Cardiac muscle cell (in vitro differentiated cells and primary cell): ENCODE measurements at places on chromosomes 11 and 22. TPM values are rescaled to one million over a fixed set of nuclear protein-coding genes. Genes with fewer than 3 reads are reported as not detected.

GRCh38 chr22:36927671-36928070, 14.2 kb downstream of the CSF2RB start:
- no peaks in the 10 kb centered on the region for H3K36me3 ChIP-seq
- no peak for DNase-seq
- H3K27me3 ChIP-seq, result no peaks in the 10 kb centered on the region
- no peaks in the 10 kb centered on the region for H3K4me1 ChIP-seq
- H3K27ac ChIP-seq, result no peak overlapping the region
- H3K4me3 ChIP-seq, result no peak overlapping the region

Gene SLC25A18
- total RNA-seq, result 0.14 and 0.60 TPM in 2 replicates

DNA sequence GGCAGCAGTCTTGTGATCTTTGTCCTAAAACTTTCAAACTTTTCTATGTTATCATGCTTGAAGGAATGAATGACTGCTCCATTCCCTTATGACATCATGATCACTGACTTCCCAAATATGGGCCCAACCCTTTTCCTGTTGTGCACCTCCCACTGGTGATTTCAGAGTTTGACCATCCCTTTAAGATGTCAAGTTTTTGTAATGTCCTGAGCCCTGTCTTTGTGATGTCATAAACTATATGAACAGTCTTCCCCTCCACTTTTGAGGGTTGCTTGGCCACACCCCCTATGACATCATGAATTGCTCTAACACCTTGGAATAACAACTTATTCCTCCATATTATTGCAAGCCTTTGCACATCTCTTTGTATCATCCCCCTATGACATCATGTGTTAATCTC, 16.5 kb upstream of the NUCB2 start:
- H3K27ac ChIP-seq, result no peak overlapping the region
- H3K36me3 ChIP-seq, result no peaks in the 10 kb centered on the region
- no peak for DNase-seq
- no peaks in the 10 kb centered on the region for H3K27me3 ChIP-seq

DNA sequence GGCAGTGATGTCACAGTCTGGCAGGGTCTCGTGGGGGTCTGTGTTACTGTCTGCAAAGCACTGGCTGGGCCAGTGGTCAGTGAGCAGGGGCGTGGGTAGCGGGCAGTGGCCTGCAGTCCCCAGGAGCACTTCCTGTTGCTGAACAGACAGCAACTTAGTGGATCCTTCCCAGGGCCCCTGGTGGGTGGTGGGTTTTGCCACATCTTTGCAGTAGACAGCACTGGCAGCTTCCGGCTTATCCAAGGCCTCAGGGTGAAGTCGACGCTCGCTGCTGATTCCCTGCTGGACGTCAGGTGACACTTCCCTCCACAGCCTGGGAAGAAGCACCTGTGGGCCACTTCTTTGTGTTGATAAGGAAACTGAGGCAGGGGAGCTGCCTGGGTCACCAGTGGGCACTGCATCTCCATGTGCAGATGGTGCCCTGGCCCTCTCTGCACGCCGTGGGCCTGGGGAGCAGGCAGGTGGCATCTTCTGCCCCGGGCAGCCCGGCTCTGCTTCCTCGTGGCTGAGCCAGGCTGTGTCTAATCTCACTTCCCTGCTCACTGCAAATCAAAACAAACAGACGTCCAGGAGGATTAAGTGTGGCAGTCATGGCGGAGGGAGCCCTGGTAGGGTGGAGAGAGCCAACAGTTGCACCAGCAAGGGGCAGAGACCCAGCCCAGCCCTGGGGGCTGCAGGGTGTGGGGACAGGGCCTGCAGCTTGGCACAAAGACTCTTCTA, 79.8 kb downstream of the KCNQ1 start:
- H3K27ac ChIP-seq, result no peak overlapping the region
- no peak for DNase-seq
- no peaks in the 10 kb centered on the region for H3K36me3 ChIP-seq
- H3K4me1 ChIP-seq, result no peaks in the 10 kb centered on the region
- H3K27me3 ChIP-seq, result peaks cover 3% of the 10 kb centered on the region
- no peak overlapping the region for H3K4me3 ChIP-seq

GRCh38 chr22:48849963-48850657, 977.6 kb downstream of the BRD1 start:
- H3K4me1 ChIP-seq, result no peaks in the 10 kb centered on the region
- H3K36me3 ChIP-seq, result no peaks in the 10 kb centered on the region
- DNase-seq, result no peak
- no peak overlapping the region for H3K27ac ChIP-seq
- H3K4me3 ChIP-seq, result no peak overlapping the region

DNA sequence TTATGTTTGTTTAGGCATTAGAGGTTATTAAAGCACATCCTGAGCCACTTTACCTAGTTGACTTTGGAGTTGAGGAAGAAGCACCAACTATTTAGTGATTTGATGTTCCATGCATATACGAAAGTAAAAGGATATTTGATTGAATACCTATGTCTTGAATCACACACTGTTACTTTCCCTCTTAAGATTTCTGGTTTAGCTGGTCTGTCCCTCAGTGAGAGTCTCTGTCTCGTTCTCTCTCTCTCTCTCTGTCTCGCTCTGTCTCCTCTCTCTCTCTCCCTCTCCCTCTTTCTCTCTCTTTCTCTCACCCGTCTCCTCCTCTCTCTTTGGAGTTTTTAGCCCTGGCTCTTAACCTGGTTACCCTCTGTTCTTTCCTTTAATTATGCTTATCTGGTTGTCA, 11.0 kb downstream of the CTNND1 start:
- peak overlapping the region; percentile 100 for H3K27ac ChIP-seq
- no peak overlapping the region for H3K4me3 ChIP-seq
- no peaks in the 10 kb centered on the region for H3K36me3 ChIP-seq
- peaks cover 42% of the 10 kb centered on the region for H3K4me1 ChIP-seq
- no peak for DNase-seq

Gene TNNT3
- 2.5 and 2.7 TPM in 2 replicates for total RNA-seq

- H3K27ac ChIP-seq, result no peak overlapping the region
- H3K27me3 ChIP-seq, result no peaks in the 10 kb centered on the region
- no peak overlapping the region for H3K4me3 ChIP-seq
- peaks cover 19% of the 10 kb centered on the region for H3K36me3 ChIP-seq
- peak; percentile 19 for DNase-seq
Measured at GRCh38 chr11:108511851-108512474, 13.8 kb upstream of the POGLUT3 start.

Gene CDKN1C
- total RNA-seq, result 108 and 127 TPM in 2 replicates

GRCh38 chr11:120337355-120338106, 1.3 kb downstream of the ARHGEF12 start:
- H3K4me3 ChIP-seq, result peak overlapping the region; percentile 75
- no peaks in the 10 kb centered on the region for H3K27me3 ChIP-seq
- DNase-seq, result peak; percentile 59
- H3K27ac ChIP-seq, result peak overlapping the region; percentile 91
- no peaks in the 10 kb centered on the region for H3K36me3 ChIP-seq
- peaks cover 41% of the 10 kb centered on the region for H3K4me1 ChIP-seq

DNA sequence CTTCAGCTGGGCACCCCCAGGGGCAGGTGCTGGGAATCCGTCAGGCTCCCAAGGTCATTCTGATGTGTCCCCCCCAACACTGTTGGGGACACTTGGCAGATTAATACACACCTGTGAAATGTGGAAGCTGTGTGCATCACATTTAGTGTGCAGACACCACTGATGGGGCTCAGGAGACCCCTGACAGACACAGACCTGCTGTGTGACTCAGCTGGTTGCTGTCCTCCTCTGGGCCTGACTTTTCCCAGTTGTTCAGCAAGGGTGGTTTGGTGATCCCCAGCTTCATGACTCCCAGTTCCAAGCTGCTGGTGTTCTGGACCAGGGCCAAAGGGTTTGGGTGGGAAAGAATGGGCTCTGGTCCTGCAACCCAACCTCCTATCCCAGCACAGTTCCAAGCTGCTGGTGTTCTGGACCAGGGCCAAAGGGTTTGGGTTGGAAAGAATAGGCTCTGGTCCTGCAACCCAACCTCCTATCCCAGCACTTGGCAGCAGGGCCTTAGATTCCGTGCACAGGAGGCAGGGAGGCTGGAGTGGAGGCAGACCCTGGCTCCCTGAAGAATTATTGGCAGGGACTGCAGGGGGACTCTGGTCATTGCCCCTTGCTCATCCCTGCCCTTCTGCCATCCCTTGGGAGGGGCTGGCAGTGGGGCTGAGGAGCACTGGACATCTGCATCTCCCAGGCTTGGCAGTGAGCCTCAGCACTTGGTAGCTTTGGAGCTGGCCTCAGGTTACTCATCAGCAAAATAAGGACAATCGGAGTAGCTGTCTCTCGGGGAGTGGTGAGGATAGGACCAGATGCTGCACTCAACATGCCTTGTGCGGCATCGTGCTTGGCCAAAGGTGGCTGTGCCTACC, 8.4 kb upstream of the OMP start:
- no peaks in the 10 kb centered on the region for H3K27me3 ChIP-seq
- H3K27ac ChIP-seq, result no peak overlapping the region
- no peaks in the 10 kb centered on the region for H3K4me1 ChIP-seq
- no peak for DNase-seq
- no peak overlapping the region for H3K4me3 ChIP-seq

DNA sequence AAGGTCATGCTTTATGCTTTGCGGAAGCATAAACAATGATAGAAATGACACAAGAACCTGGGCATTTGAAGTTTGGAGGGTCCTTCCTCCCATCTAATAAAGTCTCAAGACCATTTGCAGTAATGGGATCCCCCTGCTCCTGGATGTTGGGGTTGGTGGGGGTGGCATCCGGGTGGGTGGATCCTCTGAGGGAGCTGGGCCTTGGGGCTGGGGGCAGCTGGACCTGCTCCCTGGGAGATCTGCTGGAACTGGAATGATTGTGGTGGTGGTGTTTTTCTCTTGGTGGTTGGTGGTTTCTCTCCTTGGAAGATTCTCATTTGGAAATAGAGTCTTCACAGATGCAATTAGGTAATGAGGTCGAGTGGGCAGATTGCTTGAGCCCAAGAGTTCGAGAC, 2.2 kb upstream of the NAP1L4 start:
- H3K4me1 ChIP-seq, result peaks cover 14% of the 10 kb centered on the region
- DNase-seq, result no peak
- H3K27me3 ChIP-seq, result no peaks in the 10 kb centered on the region
- no peak overlapping the region for H3K4me3 ChIP-seq
- no peak overlapping the region for H3K27ac ChIP-seq
- no peaks in the 10 kb centered on the region for H3K36me3 ChIP-seq

GRCh38 chr11:33521384-33521783, 179.2 kb downstream of the C11orf91 start:
- H3K36me3 ChIP-seq, result no peaks in the 10 kb centered on the region
- no peak overlapping the region for H3K4me3 ChIP-seq
- DNase-seq, result no peak
- H3K27ac ChIP-seq, result no peak overlapping the region
- no peaks in the 10 kb centered on the region for H3K27me3 ChIP-seq
- H3K4me1 ChIP-seq, result peaks cover 10% of the 10 kb centered on the region

Gene SPON1
- 13.3 and 28.8 TPM in 2 replicates for total RNA-seq

DNA sequence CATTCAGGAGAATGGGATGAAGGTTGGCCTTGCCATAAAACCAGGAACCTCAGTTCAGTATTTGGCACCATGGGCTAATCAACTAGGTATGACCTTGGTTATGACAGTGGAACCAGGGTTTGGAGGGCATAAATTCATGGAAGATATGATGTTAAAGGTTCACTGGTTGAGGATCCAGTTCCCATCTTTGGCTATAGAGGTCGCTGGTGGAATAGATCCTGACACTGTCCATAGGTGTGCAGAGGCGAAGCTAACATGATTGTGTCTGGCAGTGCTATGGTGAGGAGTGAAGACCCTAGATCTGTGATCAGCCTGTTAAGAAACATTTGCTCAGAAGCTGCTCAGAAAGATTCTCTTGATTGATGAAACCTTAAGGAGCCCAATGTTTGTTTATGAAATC, 5.7 kb downstream of the NF2 start:
- H3K4me3 ChIP-seq, result no peak overlapping the region
- H3K27me3 ChIP-seq, result no peaks in the 10 kb centered on the region
- H3K4me1 ChIP-seq, result peaks cover 6% of the 10 kb centered on the region
- DNase-seq, result peak; percentile 31

Gene ESAM
- 1.5 and 1.8 TPM in 2 replicates for total RNA-seq

Gene ABCG4
- 1.9 and 3.2 TPM in 2 replicates for total RNA-seq

DNA sequence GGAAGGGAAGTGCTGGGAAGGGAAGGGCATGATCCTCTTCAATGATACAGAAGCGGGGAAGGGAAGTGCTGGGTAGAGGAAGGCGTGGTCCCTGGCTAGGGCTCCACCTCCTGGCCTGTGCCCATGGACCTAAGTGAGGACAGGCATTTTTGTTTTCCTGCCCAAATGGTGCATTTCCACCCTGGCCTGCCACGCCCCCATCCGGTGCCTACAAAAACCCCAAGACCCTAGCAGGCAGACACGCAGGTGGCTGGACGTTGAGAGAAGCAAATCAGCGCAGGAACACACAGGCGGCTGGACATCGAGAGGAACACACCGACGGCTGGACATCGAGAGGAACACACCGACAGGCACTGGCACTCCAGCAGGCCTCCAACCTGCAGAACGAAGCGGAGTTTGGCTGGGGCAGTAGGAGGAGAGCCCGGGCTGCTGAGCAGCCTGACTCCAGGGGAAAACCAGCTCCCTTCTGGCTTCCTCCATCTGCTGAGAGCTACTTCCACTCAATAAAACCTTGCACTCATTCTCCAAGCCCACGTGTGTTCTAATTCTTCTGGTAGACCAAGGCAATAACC, 628.3 kb downstream of the BUD13 start:
- DNase-seq, result no peak
- H3K4me1 ChIP-seq, result no peaks in the 10 kb centered on the region
- no peaks in the 10 kb centered on the region for H3K36me3 ChIP-seq
- no peak overlapping the region for H3K4me3 ChIP-seq
- H3K27me3 ChIP-seq, result no peaks in the 10 kb centered on the region
- no peak overlapping the region for H3K27ac ChIP-seq

GRCh38 chr11:95144313-95145235, 54.9 kb downstream of the ENDOD1 start:
- peaks cover 8% of the 10 kb centered on the region for H3K4me1 ChIP-seq
- H3K4me3 ChIP-seq, result no peak overlapping the region
- H3K27ac ChIP-seq, result no peak overlapping the region
- peak; percentile 50 for DNase-seq

Gene ASRGL1
- 6.8 and 6.9 TPM in 2 replicates for total RNA-seq

DNA sequence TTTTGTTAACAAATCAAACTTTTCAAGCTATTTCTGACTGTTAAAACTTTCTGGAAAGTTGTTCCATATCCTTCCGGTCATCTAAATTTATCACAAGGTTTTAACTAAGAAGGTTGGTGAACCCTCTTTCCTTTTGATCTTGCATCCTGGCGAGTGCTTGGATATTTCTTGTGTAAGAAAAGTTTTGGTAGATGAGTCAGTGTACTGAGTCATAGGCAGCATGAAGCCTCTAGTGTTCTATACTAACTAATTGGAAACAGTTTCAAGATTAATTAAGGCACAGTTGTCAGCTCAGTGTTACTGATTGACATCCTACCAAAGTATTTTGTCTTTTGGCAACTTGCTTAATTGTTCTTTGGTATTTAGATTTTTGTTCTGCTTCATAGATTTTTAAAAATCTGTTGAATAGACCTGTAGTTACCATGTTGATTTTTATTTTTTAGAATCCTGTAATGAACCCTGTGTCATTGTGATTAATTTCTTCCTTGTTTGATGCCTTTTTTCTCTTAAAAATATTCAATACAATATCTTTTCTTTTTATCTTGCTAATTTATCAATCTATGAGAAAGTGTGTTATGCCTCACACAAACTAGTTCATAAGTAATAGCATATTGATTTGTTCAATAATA, 38.0 kb downstream of the METTL15 start:
- peaks cover 3% of the 10 kb centered on the region for H3K36me3 ChIP-seq
- H3K27ac ChIP-seq, result no peak overlapping the region
- no peak for DNase-seq
- no peaks in the 10 kb centered on the region for H3K27me3 ChIP-seq

Gene ANAPC15
- 49.9 and 54.2 TPM in 2 replicates for total RNA-seq
